CD4-positive, alpha-beta T cell treated with Interleukin-1 beta for 1 hour (primary cell): ENCODE measurements at places on chromosomes 16 and 17.

GRCh38 chr17:70810609-70811008, 641.3 kb downstream of the KCNJ2 start:
- no peak for DNase-seq

DNA sequence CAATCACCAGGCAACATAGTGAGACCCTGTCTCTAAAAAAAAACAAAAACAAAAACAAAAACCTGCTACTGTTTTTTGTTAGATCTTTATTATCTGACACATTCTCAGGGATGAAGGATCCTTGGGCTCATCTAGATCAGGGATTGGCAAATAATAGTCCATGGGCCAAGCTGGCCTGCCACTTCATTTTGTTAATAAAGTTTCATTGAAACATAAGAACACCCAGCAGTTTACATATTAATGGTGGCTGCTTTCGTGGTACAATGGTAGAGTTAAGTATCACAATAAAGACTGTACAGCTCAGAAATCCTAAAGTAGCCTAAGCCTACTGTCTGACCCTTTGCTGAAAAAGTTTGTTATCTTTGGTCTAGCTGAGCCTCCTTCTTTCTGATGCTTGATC, 32.9 kb upstream of the CLEC18A start:
- no peak for DNase-seq

GRCh38 chr17:76579281-76579680, 6.4 kb downstream of the ST6GALNAC2 start:
- DNase-seq: no peak

- DNase-seq: no peak
Measured at GRCh38 chr17:9432934-9433421, 142.6 kb downstream of the STX8 start.

DNA sequence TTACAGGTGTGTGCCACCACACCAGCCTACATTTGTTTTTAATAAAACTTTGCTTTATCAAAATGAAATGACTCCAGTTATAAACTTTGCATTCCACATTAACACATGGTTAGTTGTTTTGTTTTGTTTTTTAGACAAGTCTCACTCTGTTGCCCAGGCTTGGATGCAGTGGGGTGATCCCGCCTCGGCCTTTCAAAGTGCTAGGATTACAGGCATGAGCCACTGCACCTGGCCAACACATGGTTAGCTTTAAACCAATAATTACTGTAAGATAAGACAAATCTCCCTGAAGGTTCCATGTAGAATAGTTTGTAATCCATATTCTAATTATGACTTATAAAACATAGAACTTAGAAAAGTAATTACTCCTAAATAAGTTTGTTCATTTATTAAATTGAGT, 89.8 kb upstream of the MED13 start:
- DNase-seq: no peak
